ELF-1 (cell line): ENCODE measurements at places on chromosomes 1 and 21.

GRCh38 chr1:156020293-156021092 is at the start of gene SSR2:
SSR2 (minus strand) TSS chr1:156020951; CDS start chr1:156020167, 784 bp downstream.
- peak; percentile 96 for DNase-seq

DNA sequence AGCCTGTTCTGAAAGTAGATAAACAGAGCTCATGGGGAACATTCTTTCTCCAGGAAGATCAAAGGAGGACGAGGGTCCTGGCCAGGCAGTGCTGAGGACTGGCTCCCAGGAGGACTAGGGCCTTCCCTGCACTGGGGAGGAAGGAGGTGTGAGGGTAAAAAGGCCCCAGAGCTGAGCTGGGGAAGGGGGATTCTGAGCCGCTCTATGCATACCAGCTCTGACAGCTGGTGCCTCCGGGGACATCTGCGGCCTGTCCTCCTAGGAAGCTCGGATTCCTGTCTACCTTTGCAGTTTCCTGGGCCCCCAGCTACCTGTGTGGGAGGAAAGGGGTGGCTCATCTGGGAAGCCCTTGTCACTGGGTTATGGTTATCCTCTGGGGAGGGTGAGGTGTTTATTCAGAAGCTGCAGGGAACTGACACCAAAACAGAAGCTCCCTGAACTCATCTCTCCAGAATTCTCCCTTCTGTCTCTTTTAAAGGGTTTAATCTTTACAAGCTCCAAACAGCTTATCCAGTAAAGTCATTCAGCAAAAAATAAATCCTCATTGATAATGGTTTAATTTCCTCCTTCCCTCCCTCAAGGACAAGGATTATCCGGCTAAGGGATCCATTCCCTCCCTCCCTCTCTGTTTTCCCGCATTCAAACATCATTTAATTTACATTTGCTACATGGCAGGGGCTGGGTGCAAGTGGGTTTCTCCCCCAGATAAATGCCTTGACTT is 31.0 kb downstream of the NENF start:
- peak; percentile 88 for DNase-seq

GRCh38 chr1:93349231-93350135 is 3.8 kb downstream of the DR1 start:
- no peak for DNase-seq

GRCh38 chr1:54506594-54506993 is 41.4 kb upstream of the ACOT11 start:
- DNase-seq, result no peak

- no peak for DNase-seq
Measured at GRCh38 chr1:180571060-180571831, 12.5 kb downstream of the OVAAL start.

- no peak for DNase-seq
Measured at GRCh38 chr21:32886339-32886738, 114.8 kb upstream of the PAXBP1 start.

- no peak for DNase-seq
Measured at GRCh38 chr1:44941424-44942324, 44.7 kb downstream of the EIF2B3 start.

GRCh38 chr1:151147132-151147503 is 687 bp upstream of the SEMA6C start:
- DNase-seq, result no peak

GRCh38 chr1:165383067-165383466 is 26.6 kb upstream of the LMX1A start:
- DNase-seq, result peak; percentile 71

DNA sequence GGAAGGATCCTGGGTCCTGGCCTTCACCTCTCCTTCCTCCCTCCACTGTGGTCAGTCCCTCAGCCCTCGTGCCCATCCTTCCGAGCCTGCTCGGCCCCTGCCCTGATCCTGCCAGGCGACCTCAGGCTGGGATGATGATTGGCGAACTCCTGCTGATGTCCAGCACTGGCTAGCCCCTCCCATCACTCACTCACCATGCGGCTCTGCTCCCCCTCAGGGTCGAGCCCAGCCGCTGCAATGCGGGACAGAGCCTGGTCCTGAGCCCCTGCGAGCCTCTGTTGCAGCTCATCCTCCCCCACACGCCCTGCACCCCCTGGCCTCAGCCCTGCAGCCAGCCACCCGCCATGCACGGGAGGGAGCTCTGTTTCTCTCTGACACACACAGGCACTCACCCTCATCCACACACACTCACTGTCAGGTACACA is 100.2 kb downstream of the DMRTB1 start:
- peak; percentile 57 for DNase-seq

DNA sequence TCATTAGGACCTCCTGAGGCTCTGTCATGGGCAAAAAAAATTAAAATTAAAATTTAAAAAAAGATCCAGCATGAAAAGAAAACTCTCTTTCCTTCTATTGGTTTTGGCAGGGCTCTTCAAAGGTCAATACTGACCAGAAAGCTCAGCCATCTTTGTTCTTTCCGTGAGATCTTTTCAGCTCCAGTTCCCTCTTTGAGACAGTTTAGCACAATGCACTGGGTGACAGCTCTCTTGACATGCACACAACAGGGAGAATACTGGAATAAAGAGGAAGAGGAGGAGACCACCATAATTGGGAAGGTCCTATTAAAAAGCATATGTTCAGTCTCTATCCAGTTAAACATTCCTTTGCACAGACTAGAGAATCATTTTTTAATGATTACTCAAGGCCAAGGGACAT is 6.3 kb downstream of the LIX1L start:
- DNase-seq, result no peak
